ENCODE measurements at places on chromosomes 13 and 19.

- no peak for DNase-seq
Observed at GRCh38 chr13:66358564-66358963, 871.6 kb downstream of the PCDH9 start.

DNA sequence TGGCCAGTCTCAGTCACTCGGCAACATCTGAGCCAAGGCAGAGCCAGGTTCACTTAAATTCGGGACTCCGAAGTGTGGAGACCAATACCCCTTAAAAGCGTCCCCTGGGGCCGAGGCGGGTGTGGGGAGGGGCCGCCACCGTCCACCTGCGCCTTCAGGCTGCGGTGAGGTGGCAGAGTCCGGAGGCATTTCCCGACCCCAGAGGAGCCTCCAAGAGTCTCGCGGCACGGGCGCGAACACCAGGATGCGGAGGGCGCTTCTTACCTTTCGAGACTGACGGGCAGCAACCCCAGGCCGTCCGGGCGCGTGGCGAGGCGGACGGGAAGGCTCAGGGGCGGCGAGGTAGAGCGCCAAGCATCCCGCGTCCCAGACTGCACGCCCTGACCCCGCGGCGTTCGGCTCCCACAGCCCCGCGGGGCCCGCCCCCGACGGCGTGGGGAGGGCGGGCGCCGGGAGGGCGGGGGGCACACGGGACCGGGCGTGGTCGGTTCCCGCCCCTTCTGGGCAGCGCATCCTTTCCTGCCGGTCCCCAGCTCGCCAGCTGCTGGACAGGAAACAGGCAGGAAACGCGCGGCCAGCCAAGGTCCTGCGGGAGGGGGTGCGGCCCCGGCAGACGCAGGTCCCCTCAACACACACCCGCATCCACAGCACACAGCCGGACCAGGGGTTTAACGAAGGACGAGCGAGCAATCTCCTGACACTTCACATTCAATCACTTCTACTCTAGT is at the start of gene THSD1:
THSD1 (minus strand) TSS at position 406 of the 728 bp plus-strand sequence. CDS start 3,572 bp downstream, outside the sequence.
- DNase-seq, result no peak

GRCh38 chr13:73765651-73766384 is 368.4 kb downstream of the KLF12 start:
- DNase-seq, result peak; percentile 24

DNA sequence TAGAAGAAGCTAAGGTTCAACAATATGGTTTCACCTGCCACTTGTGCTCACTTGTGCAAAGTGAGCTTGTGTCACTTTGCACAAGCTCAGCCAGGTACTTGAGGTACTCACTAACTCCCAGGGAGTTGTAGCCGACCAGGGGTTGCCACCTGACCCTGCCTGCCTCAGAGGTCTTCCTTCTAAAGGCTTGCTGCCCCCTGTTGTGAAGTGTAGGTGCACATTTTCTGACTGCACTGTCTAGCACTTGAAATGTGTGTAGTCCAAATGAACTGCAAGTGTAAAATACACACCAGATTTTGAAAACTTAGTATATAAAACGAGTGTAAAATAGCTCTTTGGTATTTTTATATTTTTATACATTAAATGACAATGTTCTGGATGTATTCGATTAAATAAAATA is 230.8 kb downstream of the DLEU7 start:
- no peak for DNase-seq

DNA sequence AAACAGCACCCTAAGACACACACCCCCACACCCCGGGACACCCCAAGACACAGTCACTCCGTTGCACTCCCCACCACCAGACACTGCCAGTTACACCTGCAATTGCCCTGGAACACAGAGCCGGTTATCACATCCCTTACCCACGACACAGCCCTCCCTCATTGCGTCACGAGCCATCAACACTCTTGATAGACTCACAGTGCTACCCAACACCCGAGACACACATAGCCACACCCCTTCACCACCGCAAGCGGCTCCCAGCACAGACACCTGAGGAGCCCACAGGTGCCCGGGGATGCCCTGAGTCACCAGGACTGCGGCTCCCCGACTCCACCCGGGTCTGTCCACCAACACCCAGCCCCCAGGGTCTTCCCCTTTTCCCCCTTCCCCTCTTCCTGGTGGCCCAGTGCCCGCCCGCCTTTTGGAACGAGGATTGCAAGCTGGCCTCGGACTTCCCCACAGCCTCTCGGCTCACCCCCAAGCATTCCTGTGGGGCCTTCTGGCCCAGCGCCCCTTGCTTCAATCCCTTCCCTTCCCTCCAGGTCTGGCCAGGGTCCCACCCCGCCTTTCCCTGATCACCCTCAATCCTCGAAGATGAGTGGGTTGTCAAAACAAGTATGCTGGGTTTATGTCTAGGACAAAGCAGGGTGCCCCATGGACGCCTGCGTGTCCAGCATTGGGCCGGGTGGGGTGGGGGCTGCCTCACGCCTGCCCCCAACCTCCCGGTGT is 1.7 kb upstream of the PTGER1 start:
- no peak for DNase-seq

DNA sequence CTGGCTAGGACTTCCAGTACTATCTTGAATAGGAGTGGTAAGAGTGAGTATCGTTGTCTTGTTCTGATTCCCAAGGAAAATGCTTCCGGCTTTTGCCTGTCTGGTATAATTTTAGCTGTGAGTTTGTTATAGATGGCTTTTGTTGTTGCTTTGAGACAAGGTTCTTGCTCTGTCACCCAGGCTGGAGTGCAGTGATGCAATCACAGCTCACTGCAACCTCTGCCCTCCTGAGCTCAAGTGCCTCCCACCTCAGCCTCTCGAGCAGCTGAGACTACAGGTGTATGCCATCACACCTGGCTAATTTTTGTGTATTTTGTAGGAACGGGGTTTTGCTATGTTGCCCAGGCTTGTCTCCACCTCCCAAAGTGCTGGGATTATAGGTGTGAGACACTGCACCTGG is 6.1 kb upstream of the ZNF543 start:
- no peak for DNase-seq
